Fibroblast of the aortic adventitia (primary cell): ENCODE measurements at places on chromosomes 3 and 15.

DNA sequence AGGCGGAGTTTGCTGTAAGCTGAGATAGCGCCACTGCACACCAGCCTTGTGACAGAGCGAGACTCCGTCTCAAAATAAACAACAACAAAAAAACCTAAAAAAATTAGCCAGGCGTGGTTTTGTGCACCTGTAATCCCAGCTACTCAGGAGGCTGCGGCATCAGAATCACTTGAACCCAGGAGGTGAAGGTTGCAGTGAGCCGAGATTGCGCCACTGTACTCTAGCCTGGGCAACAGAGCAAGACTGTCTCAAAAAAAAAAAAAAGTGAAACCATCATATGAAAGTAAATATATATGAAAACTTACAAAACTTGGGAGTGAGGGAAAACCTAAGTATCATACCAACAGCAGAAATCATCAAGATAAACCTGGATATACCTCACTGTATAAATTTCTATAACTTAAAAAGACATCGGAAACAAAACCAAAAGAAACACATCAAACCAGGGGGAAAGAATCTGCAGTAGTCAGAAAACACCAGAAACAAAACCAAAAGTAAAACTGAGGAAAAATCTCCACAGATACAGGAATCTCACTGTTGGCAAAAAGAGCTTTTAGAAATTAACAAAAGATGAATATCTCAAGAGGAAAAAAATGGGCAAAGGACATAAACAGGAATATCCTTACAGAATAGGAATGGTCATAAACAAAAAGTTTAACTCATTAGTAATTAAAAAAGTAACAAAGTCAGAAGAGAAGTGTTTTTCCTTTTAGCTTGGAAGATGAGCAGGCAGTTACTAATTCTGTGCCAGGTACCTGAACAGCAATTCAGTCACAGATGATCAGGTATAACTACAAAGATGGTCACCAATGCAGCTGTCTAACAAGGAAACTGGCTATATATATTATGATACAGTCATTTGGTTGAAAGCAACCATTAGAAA is 41.3 kb downstream of the ETV5 start:
- DNase-seq: no peak

DNA sequence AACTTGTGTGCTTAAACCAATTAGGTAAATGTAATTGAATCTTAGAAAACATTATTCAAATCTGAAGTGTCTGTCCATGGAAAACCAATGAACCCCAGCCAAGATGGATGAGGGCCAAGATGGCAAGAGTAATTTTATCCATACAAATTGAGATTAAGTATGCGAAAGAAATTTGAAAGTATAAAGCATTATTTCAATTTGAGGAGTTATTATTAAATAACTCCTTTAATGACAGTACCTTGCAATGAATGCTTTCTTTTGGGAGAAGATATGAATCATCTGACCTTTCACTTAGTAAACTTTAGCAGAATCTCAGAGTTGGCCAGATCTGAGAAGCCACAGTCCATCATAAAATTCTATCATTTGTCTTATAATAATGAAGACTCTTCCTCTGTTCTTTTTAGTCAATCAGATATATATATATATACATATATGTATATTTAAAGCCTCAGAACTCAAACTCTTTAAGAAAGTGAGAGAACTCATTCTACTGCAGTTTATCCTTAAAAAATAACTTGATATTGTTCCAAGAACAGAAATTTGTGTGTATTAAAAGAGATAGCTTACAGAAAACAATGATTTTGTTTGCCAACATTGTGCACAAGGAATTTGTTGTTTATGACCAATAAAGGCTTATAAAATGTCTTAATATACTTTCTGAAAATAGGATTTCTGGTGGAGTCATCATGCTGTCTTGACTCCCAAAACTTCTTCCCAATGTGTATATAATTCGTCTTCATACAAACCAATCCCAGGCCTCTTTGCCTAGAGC is 434.8 kb upstream of the THBS1 start:
- peak; percentile 40 for DNase-seq

DNA sequence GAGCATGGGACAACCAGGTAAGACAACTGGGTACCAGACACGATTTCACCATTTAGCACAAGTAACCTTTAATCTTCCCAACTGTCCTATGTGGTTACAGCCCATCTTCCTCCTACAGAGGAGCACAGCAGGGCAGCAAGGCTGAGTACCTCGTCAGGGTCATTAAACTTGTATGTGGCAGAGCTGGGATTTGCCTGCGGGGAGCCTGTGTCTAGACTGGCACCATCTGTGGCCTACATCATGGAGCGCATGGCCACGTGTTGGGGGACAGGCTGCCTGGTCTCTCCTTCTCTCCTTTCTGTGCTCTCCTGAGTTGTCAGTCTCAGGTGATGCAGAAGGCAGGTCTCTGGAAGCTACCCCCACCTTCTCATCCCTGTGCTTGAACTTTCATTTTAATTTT is 32.2 kb downstream of the GOLGA6A start:
- no peak for DNase-seq

DNA sequence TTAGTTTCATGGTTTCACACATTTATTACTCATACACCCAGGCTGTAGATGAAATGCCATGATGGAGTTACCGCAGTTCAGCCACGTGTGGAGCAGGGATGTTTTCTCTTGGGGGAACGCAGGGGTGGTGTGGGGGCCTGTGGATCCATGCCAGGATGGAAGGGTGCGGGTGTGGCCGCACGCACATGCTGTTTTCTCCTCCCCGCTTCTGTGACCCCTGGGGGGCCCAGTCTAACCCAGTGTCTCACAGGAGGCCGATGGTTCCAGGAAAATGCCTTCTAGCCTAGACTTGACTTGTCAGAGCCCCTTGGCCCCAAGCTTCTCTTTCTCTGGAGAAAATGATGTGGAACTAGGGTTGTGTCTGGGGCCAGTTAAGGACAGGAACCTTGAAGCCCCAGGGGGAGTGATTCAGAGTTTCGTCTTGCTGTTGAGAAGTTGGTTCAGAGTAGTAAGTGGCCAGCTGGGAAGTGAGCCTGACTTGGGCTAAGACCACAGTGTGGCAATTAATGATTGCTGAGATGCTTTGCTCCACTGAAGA is 240.4 kb upstream of the BHLHE40 start:
- no peak for DNase-seq

DNA sequence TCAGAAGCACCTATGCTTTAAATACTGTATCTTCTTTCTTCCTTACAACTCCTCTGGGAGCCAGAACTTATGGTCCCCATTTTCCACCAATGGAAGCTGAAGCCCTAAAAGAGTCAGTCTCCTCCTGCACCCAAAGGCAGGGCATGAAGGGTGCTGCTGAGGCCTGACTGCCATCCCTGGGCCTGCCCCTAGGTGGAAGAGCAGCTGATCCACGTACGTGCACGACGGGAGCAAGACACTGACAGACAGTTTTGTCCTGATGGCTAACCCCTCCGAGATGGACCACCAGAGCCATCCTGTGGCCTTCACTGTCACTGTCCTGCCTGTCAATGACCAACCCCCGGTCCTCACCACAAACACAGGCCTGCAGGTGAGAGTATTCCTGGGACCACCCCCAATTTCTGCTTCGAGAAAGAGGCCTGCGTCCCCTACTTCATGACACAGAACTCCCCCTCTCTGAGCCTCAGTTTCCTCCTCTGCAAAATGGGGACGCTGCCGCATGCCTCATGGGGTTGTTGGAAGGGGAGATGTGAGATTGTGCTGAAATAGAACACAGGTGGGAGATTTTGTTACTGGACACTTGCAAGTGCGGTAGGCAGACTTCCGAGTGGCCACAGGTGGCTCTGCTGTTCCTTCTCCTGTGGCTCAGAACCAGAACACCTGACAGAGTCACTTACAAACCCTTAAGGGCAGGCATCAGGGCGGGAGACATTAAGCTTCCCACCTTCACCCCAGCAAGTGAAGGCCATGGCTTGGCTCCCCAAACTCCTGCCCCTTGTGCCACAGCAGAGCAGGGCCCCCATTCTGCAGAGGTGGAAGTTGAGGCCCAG is 175.4 kb downstream of the TBC1D2B start:
- no peak for DNase-seq

DNA sequence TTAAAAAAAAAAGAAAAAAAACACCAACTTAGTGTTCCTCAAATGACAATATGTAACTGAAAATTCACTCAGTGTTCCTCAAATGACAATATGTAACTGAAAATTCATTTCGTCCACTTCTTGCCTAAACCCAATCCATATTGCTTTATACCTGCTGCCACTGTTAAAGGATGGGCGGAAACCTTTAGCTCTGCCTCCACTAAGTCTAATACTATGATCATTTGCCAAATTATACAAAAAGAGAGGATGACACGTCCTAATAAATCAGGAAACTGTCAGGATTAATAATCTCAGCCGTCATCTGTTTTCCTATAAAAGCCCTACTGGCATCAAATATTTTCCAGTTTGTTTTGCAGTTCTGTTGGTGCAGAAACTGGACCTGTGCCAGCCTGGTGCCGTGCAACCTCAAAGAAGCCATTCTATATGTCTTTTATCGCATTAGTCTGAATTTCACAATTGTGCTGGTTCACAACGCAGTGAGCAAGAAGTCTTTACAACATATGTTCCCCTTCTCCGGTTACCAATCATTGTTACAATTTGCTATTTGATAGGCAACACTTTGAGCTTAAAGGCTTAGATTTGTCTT is 160.4 kb upstream of the KCNH8 start:
- no peak for DNase-seq

- DNase-seq: peak; percentile 68
Observed at GRCh38 chr15:49134683-49135341, 20.6 kb downstream of the COPS2 start.

DNA sequence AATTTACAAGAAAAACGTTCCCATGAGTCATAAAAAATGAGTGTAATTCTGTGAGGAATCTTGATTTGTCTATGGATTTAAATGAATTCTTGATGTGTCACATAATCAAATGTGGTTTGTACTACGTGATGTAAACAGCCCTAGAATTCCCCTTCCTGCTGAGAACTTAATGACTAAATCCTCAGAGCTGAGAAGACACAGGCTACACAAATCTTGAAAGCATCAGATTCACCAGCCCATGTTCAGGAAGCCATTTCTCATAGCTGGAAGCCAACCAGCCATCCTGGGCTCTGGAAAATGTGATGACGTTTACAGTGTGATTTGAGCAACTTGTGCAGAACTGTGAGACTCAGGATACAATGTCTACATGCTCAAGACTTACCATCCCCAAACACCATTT is 193.7 kb upstream of the MME start:
- peak; percentile 98 for DNase-seq

- DNase-seq: peak; percentile 27
Observed at GRCh38 chr3:30984855-30985749, 90.6 kb upstream of the GADL1 start.

- DNase-seq: no peak
Observed at GRCh38 chr3:24479816-24480215, 14.8 kb downstream of the THRB start.

- no peak for DNase-seq
Observed at GRCh38 chr3:19471138-19471537, 322.8 kb downstream of the KCNH8 start.

DNA sequence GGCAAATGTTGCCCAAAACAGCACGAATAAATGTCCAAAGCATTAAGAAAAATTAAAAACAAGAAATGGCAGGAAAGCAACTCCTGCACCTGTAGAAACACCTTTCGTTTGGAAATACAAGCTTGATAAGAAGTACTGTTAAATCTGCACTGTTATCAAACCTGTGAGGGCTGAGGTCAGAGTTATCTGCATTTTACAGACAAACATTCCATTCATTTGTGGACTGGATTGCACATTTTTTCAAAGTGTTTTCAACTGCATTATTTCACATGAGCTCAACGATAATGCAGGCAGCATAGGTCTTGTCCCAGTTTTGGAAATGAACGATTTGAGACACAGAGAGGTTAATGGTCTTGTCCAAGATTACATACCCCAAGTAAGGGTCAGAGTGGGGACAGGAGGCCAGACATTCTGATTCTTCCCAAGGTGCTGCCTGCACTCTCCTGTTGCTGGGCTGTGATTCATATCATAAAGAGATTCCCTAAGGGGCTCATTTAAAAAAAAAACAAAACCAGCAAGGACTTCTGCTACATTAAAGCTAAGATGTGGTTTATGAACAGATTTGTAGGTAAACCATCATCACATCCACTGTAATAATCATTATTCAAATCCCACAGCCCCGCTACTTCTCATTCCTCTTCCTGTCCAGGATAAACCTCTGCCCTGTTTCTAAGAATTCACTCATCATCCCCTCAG is 13.0 kb downstream of the GUCA1C start:
- no peak for DNase-seq

- no peak for DNase-seq
Observed at GRCh38 chr3:133655731-133656515, 5.8 kb downstream of the TOPBP1 start.

GRCh38 chr3:4898454-4899313 is 80.6 kb upstream of the BHLHE40 start:
- peak; percentile 23 for DNase-seq

DNA sequence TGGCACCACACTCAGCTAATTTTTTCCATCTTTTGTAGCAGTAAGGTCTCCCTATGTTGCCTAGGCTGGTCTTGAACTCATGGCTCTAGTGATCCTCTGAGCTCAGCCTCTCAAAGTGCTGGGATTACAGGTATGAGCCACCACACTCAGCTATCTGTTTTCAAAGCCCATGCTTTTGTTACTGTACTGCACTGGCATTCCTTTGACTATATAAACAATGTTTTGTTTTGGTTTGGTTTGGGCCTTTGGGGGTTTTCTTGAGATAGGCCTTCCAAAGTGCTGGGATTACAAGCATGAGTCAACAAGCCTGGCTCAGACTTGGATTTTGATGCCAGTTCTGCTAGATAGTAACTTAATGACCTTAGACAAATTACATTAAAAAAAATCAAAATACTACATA is 89.7 kb upstream of the GK5 start:
- peak; percentile 64 for DNase-seq

DNA sequence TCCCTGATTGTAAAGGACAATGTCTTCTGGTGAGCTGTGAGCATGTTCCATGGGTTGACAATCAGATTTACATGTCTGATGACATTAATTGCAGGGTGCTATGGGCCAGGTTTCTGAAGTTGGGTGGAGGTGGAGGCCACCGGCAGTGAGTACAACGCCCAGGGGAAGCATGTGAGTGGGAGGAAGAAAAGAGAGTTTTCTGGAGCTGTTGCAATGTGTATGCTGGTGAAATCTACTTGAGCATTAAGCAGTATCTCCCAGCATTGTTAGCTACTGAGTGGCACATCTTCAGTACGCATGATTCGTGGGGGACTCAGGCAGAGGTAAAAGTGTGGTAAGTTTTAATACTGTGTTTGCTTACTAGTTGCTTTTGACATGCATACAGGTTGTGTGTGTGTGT is 26.6 kb downstream of the TMEM45A start:
- DNase-seq: peak; percentile 54

- DNase-seq: no peak
Observed at GRCh38 chr3:172384836-172385235, 63.4 kb downstream of the GHSR start.
